ENCODE measurements at places on chromosomes 16 and 17. TPM values are rescaled to one million over a fixed set of nuclear protein-coding genes. Genes with fewer than 3 reads are reported as not detected.

TMEM238L gene
- 11.1 TPM for polyA plus RNA-seq

DNA sequence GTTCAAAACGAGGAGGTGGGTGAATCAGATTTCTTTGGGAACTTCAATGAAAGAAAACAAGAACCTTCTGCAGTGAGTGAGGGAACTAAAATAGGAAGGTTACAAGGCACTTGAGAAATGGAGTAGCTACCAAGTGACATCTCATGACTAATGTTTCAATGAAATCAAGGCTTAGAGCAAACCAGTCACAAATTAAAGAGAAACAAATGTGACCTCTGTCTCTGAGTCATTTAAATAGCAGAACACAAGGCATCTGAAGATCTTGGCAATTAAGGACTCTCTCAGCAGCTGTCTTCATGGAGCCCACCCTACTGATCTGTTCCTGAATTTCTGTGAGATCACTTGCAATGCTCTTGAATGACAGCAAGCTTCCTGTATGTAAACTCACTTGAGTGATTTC lies 109.5 kb downstream of the CDH11 start:
- DNase-seq: no peak

DNA sequence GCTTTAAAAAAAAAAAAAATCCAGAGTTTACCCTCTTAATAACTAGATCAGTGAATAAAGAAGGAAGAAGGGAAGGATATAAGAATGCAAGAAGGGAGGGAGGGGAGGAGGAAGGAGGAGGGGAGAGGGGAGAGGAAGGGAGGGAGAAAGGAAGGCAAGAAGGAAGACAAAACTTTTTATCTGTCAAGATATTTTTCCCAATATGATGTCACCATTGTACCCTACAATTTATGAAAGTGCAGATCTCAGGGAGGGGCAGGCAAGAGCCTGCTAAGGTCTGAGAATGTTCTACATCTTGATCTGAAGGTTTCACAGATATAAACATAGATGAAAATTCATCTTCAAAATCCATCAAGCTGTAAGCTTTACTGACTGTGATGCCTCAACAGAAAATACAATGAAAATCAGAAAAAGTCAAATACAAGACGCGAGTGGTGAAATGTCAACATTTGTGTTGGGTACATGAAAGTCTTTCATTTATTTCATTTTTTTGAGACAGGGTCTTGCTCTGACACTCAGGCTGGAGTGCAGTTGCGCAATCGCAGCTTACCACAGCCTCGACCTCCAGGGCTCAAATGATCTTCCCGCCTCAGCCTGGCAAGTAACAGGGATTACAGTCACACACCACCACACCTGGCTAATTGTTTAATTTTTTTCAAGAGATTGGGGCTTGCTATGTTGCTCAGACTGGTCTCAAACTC lies 57.1 kb upstream of the EMP2 start:
- no peak for DNase-seq

GRCh38 chr17:36748272-36748671 lies 146.9 kb downstream of the MRM1 start:
- DNase-seq: no peak

DNA sequence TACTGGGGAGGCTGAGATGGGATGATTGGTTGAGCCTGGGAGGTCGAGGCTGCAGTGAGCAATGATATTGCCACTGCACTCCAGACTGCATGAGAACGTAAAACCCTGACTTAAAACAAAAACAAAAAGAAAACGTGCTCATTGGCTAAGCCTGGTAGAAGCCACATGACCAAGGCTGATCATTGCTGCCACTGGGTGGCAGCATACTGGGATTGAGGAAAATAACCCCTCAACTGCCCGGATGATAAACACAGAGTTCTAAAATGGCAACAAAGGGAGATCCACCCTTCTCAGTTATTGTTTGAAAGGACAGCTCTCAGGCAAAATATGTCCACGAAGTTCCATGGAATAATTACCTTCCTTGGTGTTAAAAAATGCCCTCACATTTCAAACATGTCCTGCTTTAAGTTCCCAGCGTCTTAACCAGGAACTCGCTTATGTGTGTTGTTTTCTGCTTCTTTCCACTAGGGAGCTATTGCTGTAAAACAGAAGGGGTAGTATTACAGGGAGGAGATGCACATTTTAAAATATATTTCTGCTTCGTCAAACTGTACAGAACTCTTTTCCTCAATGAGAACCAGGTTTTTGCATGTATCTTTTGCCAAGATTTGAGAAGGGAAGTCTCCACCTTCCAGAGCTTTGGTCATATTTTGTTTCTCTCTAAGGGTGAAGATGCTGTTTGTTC lies 675.3 kb downstream of the MAF start:
- no peak for DNase-seq

GRCh38 chr16:16021020-16021419 lies 71.6 kb downstream of the ABCC1 start:
- no peak for DNase-seq

DNA sequence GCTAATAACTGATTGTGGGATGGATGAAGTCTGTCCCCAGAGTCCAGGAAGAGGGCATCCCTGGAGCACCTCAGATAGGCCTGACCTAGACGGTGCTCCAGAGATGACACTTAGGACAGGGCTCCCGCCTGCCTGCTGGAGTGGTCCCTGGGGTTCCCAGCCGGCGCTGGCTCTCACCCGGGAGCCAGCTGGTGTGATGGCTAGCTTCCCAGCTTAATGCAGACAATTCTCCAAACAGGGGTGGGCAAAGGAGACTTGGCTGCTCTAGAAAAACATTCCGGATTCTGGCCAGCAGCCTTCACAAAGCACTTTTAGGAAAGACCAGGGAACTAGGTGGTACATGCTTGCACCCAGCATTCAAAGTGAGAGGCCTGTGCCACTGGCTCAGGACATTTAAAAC lies 18.6 kb downstream of the ACE start:
- DNase-seq: no peak

GRCh38 chr17:68451670-68452354 lies 5.5 kb downstream of the WIPI1 start:
- no peak for DNase-seq

All from renal cortex interstitium (tissue), 15 donors.